ENCODE measurements at places on chromosomes 12 and 14.

GRCh38 chr14:90446405-90446804, 49.6 kb downstream of the CALM1 start:
- no peak for DNase-seq

- DNase-seq: no peak
These were observed 722 bp downstream of the FAM234B start for GRCh38 chr12:13044906-13045299.

- no peak for DNase-seq
These were observed 38.8 kb downstream of the HELB start for GRCh38 chr12:66341126-66341525.

GRCh38 chr12:96007729-96008128, 11.6 kb upstream of the HAL start:
- no peak for DNase-seq

GRCh38 chr12:52391618-52392002, 6.2 kb upstream of the KRT84 start:
- DNase-seq: no peak

DNA sequence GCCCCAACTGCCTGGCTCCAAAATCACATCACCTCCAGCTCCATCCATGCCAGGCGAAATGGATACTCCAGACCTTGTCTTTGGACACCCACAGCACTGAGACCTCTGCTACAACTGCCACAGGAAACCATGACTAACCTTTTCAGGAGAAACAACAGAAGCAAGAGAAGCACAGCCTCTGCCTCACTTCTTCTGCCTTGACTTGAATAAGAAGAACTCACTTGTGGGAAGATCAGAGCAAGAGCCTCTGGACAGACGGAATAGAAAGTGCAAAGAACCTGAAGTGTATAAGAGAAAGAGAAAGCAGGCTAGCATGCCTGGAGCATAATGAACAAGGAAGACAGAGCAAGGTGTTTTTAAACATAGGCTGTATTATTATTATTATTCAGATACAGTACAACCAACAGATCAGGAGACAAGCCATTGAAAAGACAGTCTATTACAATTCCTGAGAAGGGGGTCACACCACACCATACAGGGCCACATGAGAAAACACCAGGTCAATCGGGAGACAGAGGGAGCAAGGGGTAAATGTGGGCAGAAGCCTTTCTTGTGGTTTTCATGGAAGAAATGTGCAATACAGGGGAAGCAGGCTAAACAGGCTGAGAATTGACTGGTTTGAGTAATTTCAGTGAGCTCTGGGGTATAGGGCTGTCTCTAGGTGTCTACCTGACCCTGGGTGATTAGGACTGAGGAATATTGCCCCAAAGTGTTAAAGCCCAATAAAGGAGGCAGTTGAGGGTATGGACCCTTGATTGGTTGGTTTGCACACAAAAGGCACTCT, 7.4 kb upstream of the OR10P1 start:
- no peak for DNase-seq

DNA sequence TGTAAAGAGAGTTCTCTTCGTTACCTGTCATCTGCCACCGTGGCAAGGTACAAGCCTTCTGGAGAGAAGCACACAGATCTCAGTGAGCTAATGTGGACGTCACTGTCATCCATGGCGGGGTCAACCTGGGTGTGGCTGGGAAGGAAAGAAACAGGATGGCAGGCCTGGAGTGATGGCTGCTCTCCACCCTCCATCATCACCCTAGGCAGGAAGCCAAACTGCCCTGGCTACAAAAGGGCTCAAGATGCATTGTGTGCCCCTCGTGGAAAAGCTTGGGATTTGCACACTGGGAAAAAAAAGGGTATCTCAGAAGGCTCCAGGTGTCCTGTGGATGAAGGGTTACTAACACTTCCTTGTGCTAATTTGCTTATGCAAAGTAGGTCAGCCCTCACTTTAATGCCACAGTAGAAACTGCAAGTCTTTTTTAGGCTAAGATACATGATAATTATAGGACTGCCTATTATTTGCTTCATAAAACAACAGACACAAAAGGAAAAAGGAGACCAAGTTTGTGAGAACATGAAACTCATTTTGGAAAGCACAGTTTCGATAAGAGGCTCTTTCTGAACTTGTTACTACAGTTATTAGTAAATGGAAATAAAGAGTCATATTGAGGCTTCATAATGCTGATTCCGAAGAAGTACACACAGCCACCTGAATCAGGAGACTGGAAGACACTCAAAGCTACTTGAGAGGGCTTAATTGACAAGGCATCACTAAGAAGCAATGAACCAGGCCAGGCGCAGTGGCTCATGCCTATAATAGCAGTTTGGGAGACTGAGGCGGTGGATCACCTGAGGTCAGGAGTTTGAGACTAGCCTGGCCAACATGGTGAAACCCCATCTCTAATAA, 18.9 kb downstream of the RFC5 start:
- DNase-seq: peak; percentile 61

DNA sequence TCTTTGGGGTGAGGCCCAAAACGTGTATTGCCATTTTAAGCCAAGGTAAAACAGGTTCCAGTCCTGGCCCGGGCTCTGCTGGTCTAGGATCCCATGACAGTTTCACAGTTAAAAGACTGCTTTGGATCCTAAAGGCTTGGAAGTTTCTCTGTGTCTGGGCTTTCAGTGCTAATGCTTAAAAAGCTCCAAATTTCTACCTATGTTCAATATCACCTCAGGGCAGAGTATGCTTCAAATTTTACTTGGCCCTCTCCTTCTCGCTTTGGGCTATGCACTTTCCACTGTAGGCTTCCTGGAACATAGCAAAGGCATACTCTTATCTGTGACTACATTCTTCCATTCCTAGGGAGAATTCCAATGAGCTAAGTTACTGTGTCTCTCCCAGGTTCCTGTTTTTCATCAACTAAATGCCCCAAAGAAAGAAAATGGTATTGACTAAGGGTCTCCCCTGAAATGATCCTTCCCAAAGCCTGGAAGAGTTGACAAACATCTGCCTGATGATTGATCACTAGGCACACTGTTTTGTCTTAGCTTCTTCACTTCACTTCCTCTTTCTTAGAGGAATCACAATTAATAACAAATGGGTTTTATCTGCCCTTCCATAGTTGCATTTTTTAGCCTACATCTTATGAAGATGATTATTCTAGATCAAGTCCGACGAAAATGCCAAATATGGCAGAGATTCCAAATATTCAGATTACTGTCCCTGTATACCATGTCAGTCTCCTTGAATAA, 79.4 kb downstream of the TMTC2 start:
- DNase-seq: no peak

DNA sequence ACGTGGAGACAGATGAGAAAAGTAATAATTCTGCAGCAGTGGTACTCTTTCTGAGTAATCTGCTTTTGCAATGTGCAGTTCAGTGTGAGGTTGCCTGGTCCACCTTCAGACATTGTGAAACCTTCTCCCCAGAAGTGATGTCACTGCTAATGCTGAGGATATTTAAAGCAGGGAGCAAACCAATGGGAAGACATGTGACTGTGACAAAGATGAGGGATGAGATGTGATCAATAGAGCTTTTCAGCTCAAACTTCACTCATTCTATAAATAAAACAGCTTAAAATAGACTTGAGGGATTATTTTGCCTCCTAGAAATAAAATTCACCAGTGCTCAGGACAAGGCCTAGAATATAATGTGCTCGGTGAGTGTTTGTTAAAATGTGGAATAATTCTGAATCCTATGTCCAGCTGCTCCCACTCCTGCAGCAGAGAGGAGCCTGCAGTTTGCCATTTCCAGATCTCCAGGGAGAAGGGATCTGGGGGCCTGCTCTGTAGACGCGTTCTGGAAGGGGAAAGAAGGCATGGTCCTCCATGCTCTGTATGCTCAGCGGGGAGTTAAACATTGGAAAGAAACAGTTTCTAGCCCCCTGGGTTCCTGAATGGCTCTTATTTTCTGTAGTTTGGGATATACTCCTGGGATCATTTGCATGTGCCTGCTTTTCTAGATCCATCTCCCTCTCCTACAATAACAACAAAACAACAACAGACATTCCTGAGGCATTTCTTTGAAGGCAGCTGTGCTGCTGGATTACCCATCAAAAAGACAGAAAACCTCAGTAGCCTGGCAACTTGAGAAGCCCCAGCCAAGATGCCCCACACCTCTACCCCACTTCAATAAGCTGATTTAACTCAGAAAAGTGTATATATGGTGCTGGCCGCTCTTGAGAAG, 8.9 kb downstream of the SLC7A8 start:
- no peak for DNase-seq

DNA sequence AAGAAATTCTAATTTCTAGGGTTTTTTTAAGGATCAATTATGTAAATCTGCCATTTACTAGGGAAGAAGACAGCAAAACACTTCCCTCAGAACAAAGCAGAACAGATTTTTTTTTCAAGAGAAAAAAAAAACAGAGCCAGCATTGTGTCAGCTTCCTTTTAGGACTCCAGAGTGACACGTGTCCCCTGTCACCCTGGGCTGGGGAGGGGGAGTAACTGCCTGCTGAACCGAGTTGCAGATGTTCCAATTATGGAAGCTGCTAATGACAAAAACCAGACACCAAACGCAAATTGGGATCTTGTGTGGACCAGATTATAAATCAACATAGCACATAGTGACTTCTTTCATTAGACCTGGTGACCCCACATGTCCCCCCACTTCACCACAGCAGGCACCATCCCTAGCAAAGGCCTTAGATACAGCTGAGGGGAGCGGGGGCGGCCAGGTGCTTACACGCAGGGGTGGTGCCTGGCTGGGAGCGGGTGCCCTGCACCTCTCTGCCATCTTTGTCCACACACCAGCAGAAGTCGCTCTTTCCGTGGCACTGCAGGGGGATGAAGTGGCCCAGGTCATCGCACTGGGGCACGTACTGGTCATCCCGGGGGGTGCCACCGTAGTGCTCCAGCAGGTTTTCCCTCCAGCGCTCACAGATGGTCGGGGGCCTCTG, 25.4 kb downstream of the RTRAF start:
- no peak for DNase-seq

DNA sequence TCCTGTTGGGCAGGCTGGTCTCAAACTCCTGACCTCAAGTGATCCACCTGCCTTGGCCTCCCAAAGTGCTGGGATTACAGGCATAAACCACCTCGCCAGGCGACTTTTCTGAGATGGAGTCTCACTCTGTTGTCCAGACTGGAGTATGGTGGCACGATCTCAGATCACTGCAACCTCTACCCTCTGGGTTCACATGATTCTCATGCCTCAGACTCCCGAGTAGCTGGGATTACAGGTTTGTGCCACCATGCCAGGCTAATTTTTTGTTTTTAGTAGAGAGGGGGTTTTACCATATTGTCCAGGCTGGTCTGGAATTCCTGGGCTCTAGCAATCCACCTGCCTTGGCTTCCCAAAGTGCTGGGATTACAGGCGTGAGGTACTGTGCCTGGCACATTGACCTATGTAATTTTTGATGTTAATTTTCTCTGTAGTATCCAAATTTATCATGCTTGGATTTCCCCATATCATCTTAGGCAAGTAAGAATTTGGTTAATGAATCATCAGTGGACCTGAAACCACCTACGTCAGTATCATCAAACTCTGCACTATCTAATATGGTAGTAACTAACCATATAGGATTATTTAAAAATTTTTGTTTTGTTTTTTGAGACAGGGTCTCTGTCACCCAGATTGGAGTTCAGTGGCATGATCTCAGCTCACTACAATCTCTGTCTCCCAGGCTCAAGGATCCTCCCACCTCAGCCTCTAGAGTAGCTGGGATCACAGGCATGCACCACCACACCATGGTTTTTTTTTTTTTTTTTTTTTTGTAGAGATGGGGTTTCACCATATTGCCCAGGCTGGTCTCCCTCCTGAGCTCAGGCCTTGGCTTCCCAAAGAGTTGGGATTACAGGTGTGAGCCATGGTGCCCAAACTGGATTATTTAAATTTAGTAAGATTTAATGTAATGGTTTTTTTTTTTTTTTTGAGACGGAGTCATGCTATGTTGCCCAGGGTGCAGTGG, 11.9 kb upstream of the ATP5F1B start:
- DNase-seq: no peak

DNA sequence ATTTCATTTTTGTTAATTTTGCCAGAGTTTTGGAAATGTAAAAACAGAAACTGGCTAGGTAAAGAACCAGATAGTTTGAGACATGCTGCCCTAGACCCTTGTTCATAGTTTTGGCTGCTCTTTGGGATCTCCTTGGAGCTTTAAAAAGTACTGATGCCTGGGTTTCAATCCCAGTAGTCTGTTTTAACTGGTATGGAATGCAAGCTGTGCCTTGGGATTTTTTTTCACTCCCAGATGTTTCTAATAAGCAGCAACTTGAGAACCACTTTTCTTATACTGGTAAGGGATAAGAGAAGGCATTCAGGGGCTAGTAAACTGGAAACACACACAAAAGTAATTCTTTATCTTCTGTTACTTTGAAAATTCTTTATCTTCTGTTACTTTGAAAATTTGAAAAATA, 18.8 kb downstream of the SLC35F4 start:
- DNase-seq: no peak

GRCh38 chr14:70894868-70895267, 12.4 kb upstream of the PCNX1 start:
- no peak for DNase-seq

DNA sequence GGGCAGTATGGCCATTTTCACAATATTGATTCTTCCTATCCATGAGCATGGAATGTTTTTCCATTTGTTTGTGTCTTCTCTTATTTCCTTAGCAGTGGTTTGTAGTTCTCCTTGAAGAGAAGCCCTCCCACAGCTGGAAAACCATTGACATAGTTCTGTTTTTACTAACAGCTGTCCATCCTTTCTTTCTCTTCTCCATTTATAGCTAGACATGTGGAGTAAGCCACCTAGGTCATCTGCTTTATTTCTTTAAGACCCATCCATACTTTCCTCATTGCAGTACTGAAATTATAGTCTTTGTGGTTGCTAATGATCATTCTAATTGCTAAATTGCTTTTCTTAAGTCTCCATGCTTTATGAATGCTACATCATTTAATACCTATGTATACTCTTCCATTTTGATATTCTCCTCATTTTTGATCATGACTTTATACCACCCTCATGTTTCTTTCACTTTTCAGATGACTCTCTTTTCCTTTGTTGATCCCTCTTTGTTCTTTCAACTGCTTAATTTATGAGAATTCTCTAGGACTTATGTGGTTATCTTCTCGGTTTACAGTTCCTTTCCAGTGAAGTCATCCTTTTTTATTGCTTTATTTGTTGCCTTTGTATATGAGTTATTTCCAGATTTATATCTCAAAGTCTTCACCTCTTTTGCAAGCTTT, 114.2 kb downstream of the PCNX1 start:
- no peak for DNase-seq

DNA sequence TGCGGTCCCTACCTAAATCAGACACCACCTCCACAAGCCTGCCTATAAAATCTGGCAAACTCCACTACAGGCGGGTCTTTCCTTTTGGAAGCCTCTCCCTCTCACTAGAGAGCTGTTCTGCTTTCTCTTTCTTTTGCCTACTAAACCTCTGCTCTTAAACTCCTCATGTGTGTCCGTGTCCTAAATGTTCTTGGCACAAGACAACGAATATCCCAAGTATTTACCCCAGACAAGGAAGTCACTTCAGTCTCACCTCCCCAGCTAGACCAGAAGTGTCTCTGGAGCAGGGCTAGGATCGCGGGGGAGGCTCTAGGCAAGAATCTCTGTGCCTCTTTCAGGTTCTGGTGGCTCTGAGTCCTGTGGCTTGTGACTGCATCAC, 37.2 kb upstream of the FICD start:
- no peak for DNase-seq
